ENCODE measurements at places on chromosomes 16 and 17.
A peak's percentile ranks its signal among the peaks of the same experiment; 100 is the strongest.

- DNase-seq, result no peak
Measured at GRCh38 chr17:3547628-3548027, 10.0 kb downstream of the TRPV3 start.

DNA sequence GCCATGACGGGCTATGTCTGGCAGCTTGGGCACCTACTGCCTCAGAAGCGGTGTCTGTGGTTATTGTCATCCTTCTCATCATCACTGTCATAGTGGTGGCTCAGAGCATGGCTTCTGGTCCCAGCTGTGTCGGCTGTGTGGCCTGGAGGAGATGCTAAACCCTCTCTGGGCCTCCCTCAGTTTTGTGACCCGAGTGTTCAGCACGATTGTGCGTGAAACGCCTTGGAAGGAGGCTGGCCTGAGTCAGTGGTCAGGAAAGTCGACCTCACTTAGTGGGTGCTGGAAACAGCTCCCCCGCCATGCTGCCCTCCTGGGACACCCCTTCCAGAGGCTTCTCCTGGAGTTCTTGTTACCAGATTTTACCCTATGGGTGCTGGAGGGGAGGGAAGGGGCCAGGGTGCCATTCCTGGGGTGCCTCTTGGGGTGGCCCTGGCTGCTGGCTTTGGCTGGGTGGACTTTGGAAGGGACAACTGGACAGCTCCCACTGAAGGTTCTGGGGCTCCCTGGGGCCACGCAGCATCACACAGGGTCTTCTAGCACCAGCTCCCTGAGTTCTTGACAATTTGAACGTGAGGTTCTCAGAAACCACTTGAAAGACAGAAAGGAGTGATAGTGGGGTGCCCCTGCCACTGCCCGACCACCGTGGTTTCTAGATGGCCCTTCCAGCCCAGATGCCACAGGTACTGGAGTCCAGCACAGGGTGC, 226.5 kb upstream of the GSE1 start:
- DNase-seq, result no peak

DNA sequence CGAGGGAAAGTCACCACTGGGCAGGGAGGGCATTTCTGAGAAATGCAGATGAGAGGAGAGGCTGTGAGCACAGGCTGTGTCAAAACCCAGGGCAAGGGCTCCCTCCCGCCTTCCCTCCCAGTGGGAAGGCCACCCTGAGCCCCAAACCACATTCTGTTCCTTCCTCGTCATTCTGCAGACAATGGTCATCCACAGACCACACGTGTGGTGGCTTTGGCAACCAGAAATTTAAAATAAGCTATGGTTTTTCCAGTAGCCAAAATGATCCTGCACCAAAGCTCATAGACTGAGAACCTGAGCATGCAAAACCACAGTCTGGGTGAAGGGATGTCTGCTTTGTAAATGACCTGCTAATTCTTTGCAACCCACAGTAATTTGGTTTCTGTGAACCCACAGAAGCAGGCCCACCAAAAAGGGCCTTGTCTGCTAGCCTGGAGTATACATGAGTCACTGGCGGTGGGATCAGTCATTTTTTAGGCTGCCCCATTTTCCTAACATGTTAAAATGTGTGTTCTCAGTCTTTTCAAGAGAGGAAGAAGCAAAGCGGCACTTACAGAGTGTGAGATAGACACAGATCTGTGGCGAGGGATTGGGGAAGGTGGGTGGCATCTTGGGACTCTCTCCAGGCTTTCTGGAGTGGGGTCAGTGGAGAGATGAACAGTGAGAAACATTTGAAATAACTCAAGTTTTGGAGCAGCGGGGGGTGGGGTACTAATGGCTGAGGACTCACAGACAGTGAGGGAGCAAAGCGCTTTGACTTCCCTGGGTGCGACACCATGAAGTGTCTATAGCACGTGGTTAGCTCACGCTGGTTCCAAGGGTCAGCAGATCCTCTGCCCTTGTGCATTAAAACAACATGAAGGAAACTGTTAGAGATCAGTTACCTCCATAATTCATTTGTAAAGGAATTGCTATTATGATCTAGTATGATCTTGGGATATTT, 20.5 kb downstream of the GRB7 start:
- DNase-seq, result no peak

- DNase-seq, result no peak
Measured at GRCh38 chr16:86554599-86554916, 477 bp downstream of the MTHFSD start.

DNA sequence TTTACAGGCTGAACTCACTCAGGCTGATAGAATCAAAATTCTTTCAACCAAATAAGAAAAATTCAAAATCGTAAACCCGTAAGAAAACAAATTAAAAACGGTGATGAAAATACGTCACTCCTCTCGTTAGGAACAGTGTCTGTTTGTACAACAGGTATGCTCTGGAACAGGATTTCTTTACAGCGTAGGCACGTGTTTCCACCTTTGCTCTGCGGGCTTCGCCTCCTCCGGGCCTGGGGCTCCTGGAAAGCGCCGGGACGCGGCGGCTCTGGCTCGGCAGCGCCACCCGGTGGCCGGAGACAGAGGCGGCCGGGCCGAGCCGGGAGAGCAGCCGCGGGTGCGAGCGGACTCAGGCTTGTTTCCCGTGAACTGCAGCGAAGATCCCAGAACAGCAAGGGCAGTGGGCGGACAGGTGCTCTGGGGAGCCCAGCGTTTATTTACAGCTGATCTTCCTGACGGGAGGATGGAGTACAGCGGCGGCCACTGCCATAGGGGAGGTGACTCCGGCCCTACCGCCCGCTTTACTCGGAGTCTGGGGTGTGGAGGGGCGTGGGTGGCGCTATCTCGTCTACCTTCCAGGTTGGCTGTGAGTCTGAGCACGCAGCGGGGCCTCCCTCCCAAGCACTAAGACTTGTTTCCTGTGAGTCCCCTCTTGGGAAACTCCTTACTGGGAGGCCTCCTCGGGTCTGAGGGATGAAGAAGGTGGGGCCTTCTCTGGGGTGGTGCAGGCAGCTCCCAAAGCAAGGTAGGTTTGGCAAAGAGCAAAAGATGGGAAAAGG, 40.5 kb upstream of the ATP2A3 start:
- peak; percentile 57 for DNase-seq

DNA sequence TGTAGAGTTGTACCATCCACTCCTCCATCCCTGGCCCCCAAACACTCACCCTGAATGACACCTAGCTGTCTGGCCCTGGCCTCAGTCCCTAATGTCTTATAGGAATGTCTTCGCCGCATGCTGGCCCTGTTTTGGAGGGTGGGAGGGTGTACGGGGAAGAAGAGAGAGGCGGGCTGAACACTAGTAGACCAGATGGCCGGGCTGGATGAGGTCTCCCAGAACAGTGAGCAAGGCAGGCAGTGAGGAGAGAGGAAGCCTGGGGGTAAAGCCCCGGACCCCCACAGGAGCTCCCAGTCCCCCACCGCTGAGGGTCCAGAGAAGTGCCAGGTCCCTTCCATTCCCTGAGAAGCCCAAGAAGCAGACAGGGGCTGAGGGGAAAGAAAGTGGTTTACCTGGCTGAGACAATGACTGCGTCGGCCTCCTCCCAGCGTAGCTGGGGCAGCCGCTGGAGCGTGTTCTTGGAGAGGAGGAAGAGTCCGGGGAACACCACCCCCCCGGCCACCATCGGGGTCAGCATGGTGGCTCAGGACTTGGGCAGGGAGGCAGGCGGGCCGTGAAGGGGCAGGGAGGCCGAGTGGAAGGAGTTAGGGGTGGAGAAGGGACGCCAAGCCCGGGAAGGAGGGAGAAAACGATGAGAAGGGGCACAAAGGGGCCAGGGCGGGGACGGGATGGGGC, 923 bp downstream of the TLCD3B start:
- no peak for DNase-seq

Data from NCI-H510A (cell line).